ENCODE measurements at places on chromosomes 2 and 18. TPM values are rescaled to one million over a fixed set of nuclear protein-coding genes. Genes with fewer than 3 reads are reported as not detected.

Gene SANBR
- total RNA-seq = 12.5 TPM

Gene SKOR2
- not detected for total RNA-seq

Gene PUS10
- 8.9 TPM for total RNA-seq

Gene SESTD1
- total RNA-seq = 22.1 TPM

Gene ACVR1
- total RNA-seq = 20.5 TPM

Gene PLEKHM3
- total RNA-seq = 14.5 TPM

Gene MAPK4
- total RNA-seq = under 0.01 TPM

Gene INHBB
- 0.34 TPM for total RNA-seq

Gene TXNDC9
- total RNA-seq = 65.2 TPM

Gene PGAP1
- 17.2 TPM for total RNA-seq

Gene CTLA4
- total RNA-seq = not detected

Gene IL37
- total RNA-seq = not detected

Gene GTF3C2
- total RNA-seq = 26.0 TPM

Gene FAP
- 1.7 TPM for total RNA-seq

Gene CHRNG
- not detected for total RNA-seq

Gene GRB14
- total RNA-seq = 2.6 TPM

Gene EMX1
- 0.07 TPM for total RNA-seq

Gene ARHGAP15
- not detected for total RNA-seq

Gene TCF7L1
- 3.8 TPM for total RNA-seq

Gene NEB
- total RNA-seq = 3.3 TPM

Gene ATP5F1A
- total RNA-seq = 491 TPM

All from nasal cavity respiratory epithelium epithelial cell of viscerocranial mucosa (primary cell).